ENCODE measurements at places on chromosomes 12 and 14.

GRCh38 chr12:48969160-48969771 lies 2.3 kb downstream of the WNT10B start:
- no peak for DNase-seq

GRCh38 chr12:132489602-132490266 lies at the start of gene FBRSL1:
FBRSL1 (plus strand) TSS chr12:132490151.
- DNase-seq, result peak; percentile 100

DNA sequence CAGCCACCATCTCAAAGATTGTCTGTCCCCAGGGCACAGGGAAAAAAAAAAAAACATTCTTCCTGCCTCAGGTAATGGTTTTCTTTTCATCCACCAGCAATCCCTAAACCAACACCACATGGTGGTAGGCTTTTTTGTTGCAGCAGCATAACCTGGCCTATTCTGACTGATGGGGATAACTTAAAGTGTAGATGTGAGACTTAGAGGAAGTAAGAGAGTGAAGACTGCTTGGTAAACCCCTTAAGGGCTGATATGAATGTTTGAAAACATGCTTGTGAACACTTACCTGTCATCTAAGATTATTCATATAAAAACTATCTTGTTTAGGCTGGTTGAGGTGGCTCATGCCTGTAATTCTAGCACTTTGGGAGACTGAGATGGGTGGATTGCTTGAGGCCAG lies 130.2 kb upstream of the RAP1B start:
- no peak for DNase-seq

DNA sequence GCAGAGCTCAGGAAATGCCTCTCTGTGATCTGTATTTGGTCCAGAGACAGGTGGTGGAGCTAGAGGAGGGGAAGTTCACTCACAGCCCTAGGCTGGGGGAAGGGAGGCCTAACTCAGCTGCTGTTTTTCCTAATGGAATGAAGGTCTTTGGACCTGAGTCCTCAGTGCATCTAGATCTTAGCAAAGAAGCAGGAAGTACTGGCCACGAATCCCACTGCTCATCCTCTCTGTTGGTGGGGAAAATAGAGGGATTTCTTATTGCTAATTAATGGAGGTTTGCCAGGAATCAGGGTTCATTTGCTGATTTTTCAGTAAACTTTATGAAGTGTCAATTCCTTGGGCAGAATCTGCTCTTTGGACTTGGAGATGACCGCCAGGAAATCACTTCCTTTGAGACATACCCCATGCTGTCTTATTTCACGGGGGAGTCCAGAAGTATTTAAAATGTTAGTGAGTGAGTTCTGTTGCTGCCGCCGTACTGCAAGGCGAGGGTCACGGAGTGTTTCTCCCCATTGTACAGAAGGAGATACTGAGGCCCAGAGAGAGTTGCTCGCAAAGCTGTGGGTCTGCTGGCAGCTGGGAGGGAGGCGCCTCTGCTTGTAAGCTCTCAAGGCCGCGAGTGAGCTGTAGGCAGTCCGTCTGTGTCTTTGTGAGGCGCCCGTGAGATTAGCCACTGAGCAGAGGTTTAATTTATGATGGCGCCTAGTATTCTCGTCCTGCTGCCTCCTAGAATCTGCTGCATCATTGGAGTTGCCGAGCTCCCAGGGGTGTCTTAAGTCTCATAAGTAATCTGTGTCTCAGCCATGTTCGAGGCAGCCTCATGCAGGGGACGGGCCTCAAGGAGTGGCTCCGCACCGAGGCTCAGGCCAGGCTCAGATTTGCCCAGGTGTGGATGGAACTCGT lies 88.2 kb downstream of the TSPAN9 start:
- no peak for DNase-seq

DNA sequence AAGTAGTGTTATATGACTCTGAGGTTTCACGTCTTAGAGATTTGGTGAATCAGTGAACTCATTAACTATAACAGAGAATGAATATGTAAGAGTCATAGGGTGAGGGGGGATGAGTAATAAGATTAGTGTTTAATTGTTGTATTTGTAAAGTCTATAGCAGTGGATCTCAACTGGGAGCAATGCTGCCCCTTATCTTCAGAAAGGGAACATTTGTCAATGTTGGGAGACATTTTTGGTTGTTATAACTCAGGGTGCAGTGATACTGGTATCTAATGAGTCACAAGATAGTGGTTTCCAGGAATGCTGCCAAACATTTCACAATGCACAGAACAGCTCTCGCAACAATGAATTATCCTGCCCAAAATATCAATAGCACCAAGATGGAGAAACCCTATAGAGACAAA lies 1193.7 kb downstream of the GALC start:
- DNase-seq, result peak; percentile 51

GRCh38 chr12:42854208-42854607 lies 264.7 kb upstream of the PRICKLE1 start:
- DNase-seq, result no peak

DNA sequence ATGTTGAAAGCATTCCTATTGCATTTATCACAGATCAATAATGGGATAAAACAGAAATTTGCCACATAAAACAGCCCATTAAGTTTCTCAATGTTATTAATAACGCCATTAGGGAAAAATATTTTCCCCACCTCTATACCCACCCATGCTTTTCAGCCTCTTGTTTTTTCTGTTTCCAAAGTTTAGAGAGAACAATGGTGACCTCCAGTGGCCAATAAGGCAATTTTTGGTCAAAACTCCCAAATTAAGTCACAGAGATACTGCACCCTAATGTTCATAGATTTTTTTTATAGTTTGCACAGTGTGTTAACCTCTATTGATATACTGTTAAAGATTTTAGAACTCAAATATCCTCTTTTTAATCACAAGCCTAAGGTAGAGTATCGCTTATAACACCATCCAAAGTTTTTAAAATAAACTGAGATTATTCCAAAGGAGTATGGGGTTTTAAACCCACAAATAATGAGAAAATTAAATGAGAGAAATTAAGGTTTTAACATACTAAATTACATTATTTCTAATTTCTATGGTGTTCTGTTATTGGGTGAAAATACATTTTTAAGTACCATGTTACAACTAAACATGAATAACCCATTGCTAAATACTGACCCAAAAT lies 184.7 kb upstream of the DCN start:
- peak; percentile 52 for DNase-seq

- no peak for DNase-seq
Observed at GRCh38 chr12:32420356-32420755, 21.0 kb downstream of the FGD4 start.

- DNase-seq, result peak; percentile 11
Observed at GRCh38 chr14:90319173-90319572, 12.6 kb downstream of the NRDE2 start.

DNA sequence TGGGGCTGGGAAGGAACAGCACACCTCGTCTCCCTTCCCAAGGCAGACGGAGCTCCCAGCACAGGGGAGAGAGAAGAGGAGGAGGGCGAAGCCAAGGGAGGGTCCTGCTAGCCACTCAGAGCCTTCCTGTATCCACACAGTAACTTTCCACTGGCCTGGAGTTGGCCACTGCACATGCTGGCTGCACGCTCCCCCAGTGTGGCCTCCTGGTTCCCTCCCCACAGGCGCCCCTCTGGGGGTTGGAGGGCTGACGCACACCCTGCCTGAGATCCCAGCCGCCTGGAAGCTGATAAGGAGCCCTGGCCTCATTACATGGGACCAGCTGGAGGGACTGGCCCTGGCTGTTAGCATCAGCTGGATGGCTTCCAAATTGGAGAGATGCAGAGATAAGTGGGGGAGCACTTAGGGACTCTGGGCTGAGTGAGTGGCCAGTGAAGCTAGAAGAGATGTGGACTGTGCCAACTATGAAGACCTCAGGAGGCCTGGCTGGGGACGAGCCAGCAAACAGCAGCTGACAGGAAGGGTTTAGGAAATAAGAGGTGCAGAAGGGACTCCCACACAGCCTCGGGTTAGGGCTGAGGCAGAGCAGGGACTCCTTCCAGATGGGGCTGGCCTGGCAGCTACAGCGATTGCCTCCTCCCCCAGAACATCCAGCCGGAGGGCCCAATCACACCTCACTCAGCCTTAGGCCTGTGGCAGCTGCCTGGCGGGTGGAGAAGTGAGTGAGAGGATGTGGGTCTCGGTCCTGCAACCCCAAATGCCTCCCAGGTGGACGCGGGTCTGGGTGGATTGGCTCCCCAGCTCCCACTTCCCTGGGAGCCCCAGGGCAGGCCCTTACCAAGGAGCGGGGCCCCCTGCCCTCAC lies 26.3 kb upstream of the BCDIN3D start:
- peak; percentile 88 for DNase-seq

DNA sequence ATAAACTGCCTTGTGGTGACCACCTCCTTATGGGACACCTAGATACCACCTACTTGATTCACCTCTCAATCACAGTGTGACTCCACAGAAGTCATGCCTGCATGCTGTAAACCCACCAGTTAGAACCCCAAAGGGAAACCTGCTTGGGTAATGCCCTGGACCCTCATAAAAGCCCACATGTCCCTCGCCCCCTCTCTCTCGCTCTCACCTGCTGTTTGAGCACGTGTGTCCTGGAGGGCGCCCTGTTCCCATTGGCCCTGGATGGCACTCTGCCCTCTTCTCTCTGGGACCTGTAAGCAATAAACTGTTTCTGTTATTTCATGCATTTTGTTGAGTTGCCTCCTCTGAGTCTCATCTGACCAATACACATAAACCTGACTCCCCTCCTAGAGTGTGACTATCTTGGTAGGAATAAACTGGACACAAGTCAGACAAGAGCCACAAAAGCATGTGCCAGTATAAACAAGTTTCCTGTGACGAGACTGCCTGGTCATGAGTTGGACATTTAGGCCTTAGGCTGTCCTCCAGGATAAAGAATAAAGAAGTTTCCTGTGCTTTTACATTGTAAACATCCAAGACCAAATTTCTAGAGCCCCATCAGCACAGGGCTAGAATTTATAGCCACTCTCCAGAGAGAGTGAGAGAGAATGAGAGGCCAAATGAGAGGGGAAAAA lies 8.6 kb downstream of the IFI27L2 start:
- no peak for DNase-seq

DNA sequence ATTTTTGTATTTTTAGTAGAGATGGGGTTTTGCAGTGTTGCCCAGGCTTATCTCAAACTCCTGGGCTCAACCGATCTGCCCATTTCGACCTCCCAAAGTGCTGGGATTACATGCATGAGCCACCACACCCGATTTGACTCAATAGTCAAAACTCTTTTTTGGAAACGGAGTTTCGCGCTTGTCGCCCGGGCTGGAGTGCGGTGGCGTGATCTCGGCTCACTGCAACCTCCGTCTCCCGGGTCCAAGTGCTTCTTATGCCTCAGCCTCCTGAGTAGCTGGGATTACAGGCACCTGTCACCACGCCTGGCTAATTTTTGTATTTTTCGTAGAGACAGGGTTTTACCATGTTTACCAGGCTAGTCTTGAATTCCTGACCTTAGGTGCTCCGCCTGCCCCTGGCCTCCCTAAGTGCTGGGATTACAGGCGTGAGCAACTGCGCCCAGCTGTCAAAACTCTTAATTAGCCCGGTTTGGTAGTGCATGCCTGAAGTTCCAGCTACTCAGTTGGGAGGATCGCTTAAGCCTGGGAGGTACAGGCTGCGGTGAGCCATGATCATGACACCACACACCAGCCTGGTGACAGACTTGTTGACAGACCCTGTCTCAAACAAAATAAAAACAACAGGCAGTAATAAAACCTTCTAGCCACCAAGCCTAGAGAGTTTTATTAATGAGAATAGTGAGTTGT lies 12.4 kb downstream of the MED21 start:
- DNase-seq, result no peak

GRCh38 chr12:546265-546919 lies 86.7 kb downstream of the B4GALNT3 start:
- DNase-seq, result no peak

- peak; percentile 77 for DNase-seq
Observed at GRCh38 chr12:6554168-6555017, 1.4 kb downstream of the IFFO1 start.

GRCh38 chr12:31017535-31017934 lies 56.1 kb upstream of the DDX11 start:
- DNase-seq, result no peak

DNA sequence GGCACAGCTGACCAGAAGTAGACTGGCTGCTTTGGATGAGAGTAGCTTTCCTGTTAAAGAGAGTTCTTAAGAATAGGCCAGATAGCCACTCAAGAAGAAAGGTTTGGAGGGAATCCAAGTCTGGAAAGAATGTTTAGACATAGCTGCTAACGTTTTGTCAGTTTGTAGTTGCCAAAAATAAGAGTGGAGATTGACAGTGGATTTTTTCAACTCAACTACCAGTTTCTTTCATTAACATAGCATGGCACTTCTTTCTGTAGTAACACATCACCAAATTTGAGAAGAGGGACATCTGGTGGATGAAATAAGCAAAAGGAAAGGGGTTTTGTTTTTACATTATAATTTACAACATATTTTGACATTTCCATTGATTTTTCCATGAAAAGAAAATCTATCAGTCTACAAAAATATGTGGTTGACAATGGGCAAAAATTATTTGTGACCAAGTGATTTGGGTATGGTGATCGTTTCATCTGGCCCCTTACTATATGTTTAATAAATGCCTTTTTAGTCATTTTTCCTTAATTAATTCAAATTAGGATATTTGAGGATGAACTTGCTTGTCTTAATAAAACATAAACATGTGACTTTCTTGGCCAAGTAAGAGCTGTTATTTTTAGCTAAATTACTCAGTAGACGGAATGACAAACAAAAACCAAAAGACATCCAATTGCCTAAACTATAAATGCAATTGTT lies 71.1 kb downstream of the PTPRR start:
- DNase-seq, result peak; percentile 52

Data from GM03348 (cell line).